ENCODE measurements at places on chromosomes 6 and 20.

DNA sequence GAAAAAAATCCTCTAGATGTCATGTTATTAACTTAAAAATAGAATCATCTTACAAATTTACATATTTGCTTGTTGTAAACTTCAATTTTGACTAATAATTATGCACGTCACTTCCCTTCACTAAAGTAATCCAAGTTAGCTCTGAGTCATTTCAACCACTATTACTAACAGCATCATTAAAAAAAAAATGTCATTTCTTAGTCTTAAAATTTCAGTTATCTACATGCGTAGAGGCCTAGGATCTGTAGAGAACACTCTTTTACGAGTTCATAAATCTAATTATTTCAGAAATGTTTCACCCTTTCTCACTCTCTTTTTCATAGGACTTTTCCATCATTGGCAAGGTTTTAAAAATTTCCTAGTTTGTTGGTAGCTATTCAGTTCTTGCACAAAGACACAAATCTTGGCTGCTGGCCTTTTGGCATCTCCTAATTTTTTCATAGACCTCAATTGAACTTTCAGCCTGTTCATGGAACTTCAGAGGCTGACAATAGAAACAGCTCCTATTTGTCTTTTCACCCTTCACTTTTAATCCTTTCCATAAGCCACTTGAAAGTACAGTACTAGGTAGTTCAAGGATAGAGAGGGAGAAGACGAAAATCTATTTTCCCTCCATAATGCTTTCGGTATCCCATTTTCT, 61.5 kb downstream of the OGFRL1 start:
- DNase-seq = no peak

DNA sequence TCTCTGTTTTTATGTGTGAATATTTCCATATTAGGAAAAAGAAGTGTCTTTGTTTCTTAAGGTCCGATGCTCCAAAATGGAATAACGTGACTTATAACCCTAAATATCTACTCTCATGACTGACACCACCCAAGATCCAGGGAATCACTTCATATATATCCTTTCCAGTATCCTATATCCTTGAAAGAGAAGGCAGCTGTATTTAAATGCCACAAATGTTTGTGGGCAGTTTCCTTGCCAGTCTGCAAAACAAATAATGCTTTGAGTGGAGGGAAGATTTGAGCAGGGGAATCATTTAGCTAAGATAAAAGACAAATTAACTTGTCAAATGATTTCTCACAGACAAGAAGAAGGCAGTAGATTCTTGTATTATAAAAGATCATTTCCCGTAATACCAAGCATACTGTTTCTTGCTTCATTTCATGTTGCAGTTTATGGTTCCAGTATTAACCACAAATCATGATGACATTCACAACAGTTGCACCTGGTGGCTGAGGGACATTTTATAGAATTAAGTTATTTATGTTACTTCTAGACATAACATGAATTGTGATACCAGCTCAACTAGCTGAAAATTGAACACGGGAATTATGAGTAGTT, 30.0 kb upstream of the FABP7 start:
- no peak for DNase-seq

- DNase-seq = no peak
Observed at GRCh38 chr6:107567643-107568042, 77.7 kb downstream of the SOBP start.

DNA sequence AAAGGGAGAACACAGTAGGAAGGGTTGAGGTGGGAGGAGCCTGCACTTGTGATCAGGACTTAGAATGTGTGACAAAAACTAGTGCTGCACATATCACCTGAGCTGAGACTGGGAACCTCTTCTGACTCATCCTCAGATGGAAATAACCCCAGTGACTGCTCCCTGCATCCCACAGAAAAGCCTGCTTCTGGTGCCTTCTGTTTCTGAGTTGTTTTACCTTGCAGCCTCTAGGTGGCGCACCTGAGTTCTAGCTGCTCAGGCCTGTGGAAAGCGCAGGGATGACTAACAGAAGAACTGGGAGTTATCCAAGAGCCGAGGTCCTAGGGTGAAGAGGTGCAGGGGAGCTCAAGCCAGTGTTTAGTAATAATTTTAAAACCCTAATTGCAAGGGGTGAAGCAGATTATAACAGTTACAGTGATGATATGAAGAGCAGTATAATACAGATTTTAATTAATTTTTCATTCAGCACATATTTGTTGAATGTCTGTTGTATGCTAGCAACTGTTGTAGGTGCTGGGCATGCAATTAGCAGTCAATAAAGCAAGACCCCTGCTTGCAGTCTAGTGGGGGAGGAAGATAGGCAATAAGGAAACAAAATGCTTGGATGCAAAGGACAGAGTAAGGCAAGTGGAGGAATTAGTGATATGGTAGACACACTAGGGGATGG, 302.5 kb downstream of the DHX35 start:
- peak; percentile 49 for DNase-seq

DNA sequence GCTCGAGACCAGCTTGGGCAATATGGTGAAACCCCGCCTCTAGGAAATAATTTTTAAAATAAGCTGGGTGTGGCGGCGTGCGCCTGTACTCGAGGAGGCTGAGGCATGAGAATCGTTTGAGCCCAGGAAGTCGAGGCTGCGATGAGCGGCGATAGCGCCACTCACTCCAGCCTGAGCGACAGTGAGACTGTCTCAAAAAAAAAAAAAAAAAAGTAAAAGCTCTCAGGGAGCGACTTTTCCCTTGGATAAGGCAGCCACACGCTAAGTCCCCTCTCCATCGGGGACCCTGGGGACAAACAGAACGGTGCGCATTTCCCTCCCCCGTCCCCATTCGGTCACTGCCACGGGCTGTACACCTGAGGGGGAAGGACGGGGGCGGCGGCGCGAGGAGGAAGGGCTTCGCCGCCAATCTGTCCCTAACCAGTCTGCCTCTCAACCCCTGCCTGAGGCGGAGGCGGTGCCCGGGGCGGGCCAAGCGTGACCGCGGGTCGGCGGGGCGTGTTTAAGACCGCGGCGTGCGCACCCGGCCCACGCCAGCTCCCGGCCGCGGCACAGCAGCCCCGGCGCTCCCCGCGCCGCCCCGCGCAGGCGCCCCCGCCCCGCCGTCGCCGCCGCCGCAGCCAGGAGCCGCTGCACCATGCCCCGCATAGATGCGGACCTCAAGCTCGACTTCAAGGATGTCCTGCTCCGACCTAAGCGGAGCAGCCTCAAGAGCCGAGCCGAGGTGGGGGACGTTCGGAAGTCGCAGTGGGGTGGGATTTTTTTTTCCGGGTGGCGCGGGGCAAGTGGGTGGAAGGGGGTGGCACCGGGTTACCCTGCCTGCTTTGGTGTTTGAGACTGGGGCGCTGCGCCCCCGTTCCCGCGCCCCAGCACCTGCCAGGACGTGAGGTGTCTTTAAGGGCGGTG, at the start of gene GMPR:
TSS of gene GMPR (plus strand) at position 531 of the 906 bp plus-strand sequence. CDS start at position 638, 107 bp downstream.
- DNase-seq = peak; percentile 80

GRCh38 chr6:96645106-96645505, 82.2 kb downstream of the FHL5 start:
- no peak for DNase-seq

DNA sequence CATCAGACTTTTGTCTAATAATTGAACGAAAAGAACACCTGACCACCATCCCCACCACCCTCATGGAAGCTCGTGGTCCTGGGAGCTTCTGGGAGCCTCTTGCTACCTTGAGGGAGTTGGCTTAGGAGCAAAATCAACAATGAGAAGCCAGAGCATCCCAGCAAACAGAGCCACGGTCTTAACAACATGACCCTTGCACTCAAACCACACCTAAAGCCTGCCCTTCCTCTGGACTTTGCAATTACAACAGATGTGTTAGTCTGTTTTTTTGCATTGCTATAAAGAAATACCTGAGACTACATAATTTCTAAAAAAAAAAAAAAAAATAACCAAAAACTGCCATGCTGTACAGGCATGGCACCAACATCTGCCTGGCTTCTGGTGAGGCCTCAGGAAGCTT, 9.5 kb upstream of the RBM24 start:
- DNase-seq = no peak

GRCh38 chr20:18276821-18277220, 11.5 kb upstream of the ZNF133 start:
- peak; percentile 77 for DNase-seq

DNA sequence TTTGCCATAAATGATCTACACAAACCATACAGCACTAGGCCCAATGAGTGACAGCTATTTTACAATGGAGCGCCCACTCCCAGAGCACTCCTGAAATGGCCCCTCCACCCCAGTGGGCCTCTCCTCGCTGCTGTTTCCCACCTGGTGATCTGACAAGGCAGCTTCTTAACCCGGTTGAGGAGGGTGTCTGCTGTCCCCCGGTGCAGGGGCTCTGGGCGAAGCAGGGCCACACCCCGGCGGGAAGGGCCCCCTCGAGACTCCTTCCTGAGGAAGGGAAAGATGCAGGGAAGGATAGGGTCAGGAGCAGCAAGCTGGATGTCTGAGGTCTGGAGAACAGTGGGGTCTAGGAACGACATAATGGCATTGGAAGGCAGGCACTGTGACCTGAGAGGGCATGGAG, 10.2 kb downstream of the ABHD16A start:
- DNase-seq = no peak

DNA sequence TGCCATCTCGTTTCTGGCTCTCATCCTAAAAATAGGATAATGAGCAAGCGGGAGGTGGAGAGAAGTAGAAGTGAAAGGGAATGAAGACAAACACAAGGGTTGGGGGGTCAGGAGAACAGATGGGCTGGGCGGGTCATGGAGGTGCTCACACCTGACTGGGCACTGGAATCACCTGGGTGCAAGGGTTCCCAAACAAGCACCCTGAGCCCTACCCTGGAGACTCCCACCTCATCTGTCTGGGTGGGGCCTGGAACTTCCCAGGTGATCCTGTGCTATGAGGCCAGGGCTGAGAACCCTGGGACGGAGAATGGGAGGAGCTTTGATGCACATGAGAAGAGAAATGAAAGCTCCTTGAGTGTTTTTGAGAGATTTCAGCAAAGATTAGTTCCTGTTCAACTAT, 223.6 kb downstream of the ANKRD60 start:
- DNase-seq = no peak

GRCh38 chr6:29831776-29832175, 4.2 kb downstream of the HLA-G start:
- no peak for DNase-seq

Data from activated CD4-positive, alpha-beta T cell treated with anti-CD3 and anti-CD28 coated beads, Interleukin-2, amount 10 ng/mL, durations not matched to agents 7 days and 5 days (primary cell).